ENCODE measurements at places on chromosomes 7 and 10.

- no peak for DNase-seq
Measured at GRCh38 chr10:106619346-106619745, 545.2 kb downstream of the SORCS1 start.

- DNase-seq, result no peak
Measured at GRCh38 chr10:6120691-6121090, 31.9 kb downstream of the RBM17 start.

GRCh38 chr10:48496831-48497779, 107.8 kb downstream of the ARHGAP22 start:
- DNase-seq, result no peak

GRCh38 chr7:15015545-15016314, 113.2 kb upstream of the DGKB start:
- DNase-seq, result no peak

GRCh38 chr10:46040004-46040403, 6.1 kb downstream of the MSMB start:
- no peak for DNase-seq

GRCh38 chr7:127819975-127820731, 168.2 kb downstream of the SND1 start:
- DNase-seq, result no peak

DNA sequence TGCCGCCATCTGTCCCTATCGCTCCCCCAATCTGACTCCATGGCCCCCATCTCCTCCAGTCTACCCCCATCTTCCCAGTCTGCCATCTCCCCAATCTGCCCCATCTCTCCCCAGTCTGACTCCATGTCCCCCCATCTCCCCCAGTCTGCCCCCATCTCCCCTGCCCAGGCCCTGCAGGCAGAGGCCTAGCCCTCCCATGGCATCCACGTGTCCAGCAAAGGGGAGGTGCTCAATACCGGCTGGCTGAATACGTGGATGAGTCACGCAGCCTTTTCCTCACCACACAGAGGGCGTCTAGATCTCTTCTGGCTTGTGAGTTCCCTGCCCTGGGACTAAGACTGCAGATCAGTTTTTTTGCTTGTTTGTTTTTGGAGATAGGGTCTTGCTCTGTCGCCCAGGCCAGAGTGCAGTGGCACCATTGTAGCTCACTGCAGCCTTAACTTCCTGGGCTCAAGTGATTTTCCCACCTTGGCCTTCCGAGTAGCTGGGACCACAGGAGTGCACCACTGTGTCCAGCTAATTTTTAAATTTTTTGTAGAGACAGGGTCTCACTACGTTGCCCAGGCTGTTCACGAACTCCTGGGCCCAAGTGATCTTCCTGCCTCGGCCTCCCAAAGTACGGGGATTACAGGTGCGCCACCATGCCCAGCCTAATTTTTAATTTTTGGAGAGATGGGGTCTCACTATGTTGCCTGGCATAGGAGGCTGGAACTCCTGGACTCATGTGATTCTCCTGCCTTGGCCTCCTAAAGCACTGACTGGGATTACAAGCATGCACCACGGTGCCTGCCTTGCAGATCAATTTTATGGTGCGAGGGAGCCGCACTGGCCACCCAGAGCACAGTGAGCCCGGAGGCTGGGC, 15.3 kb upstream of the GPR146 start:
- peak; percentile 59 for DNase-seq

DNA sequence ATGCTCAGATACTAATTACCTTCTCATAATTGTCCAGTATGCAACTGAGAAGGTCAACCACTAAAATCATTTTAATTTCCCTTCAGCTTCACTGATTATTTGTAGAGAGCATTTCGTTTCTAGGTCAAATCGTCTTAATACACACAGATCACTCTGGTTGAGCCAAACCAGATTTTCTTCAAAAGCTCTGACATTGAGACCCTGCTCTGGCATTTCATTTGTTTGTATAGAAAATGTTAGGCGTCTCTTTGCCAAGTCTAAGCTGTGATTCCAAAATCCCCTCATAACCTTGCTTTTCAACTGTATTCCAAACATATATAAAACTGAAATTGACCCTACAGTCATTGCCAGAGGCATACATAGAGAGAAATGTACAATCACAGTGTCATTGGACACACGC, 520.0 kb downstream of the CNTNAP2 start:
- no peak for DNase-seq

GRCh38 chr7:129438839-129439651, 4.8 kb downstream of the STRIP2 start:
- peak; percentile 56 for DNase-seq

DNA sequence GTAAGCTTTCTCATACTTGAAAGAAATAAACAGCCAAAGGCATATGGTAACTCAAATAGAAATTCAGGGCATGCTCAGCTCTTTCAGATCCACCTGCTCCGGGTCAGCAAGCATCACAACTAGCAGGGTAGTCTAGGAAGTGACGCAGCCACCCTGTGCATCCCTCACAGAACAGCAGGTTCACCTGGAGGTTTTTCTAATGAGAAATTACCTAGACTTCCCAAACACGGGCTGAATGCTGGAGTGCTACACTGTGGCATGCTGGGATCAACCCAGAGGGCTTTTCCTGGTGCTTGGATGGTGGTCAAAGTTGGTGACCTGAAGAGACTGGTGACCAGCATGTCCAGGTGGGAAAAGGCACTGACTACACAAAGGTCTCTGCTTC, 66.8 kb upstream of the DNAJB6 start:
- DNase-seq, result no peak

GRCh38 chr10:104591441-104591840, 49.6 kb upstream of the SORCS3 start:
- no peak for DNase-seq

DNA sequence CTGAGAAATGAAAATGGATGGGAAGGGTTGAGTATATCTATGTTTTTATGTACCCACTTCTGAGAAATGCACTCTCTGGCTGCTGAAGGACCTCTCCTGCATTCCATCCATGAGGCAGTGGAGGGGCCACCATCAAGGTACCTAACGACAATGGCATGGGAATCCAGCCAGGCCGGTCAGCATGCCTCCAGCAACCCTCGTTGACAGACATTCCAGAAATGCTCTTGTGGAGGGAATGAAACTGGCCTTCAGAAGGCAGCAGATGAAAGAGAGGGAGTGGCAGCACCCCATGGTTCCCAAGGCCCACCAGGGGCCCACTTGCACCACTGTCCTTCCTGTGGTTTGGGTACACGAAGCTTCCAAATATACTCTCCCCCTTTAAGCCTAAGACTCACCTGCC, 269.0 kb downstream of the ARHGAP12 start:
- no peak for DNase-seq

Data from stimulated activated CD4-positive, alpha-beta T cell treated with anti-CD3 and anti-CD28 coated beads, Interleukin-4, amount 100 ng/mL, for 1 hour (primary cell).